ENCODE measurements at places on chromosomes 1 and 21. TPM values are rescaled to one million over a fixed set of nuclear protein-coding genes. Genes with fewer than 3 reads are reported as not detected.

ETV3L gene
- polyA plus RNA-seq = not detected

TMPRSS3 gene
- 5.6 TPM for polyA plus RNA-seq

DIO1 gene
- 0.58 TPM for polyA plus RNA-seq

TNFRSF1B gene
- polyA plus RNA-seq = 16.3 TPM

PCSK9 gene
- polyA plus RNA-seq = 3.0 TPM

NUP210L gene
- polyA plus RNA-seq = 0.03 TPM

WDR64 gene
- polyA plus RNA-seq = 0.03 TPM

VAV3 gene
- 18.3 TPM for polyA plus RNA-seq

AURKAIP1 gene
- polyA plus RNA-seq = 88.4 TPM

TRIM17 gene
- 1.3 TPM for polyA plus RNA-seq

LMOD1 gene
- 17.3 TPM for polyA plus RNA-seq

SUMO3 gene
- polyA plus RNA-seq = 94.4 TPM

S100A2 gene
- 0.67 TPM for polyA plus RNA-seq

LCE2C gene
- not detected for polyA plus RNA-seq

NLRP3 gene
- polyA plus RNA-seq = 0.78 TPM

KCNE2 gene
- 0.37 TPM for polyA plus RNA-seq

DMBX1 gene
- polyA plus RNA-seq = not detected

ADGRL4 gene
- polyA plus RNA-seq = 5.6 TPM

- H3K4me3 ChIP-seq = peak within 1 kb of the TSS; percentile 66
- DNase-seq = peak; percentile 52
- peaks cover 41% of the 10 kb centered on the region for H3K4me1 ChIP-seq
- H3K27me3 ChIP-seq = no peaks in the 10 kb centered on the region
- peaks cover 3% of the 10 kb centered on the region for H3K36me3 ChIP-seq
Observed at GRCh38 chr1:6260961-6261614, at the start of gene GPR153. Gene GPR153, minus strand, starts transcription at chr1:6261098. Its CDS starts 6,193 bp downstream, at chr1:6254905.

DNA sequence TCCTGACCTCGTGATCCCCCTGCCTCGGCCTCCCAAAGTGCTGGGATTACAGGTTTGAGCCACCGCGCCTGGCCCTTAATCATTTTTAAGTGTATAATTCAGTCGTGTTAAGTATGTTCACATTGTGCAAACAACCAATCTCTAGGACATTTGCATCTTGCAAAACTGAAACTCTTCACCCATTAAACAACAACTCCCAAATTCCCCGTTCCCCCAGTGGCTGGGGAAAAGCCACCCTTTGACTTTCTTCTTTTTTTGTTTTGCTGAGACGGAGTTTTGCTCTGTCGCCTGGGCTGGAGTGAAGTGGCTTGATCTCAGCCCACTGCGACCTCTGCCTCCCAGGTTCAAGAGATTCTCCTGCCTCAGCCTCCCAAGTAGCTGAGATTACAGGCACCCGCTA lies 6.5 kb upstream of the THEMIS2 start:
- no peaks in the 10 kb centered on the region for H3K27me3 ChIP-seq
- no peaks in the 10 kb centered on the region for H3K36me3 ChIP-seq
- no peak overlapping the region for H3K4me3 ChIP-seq

DNA sequence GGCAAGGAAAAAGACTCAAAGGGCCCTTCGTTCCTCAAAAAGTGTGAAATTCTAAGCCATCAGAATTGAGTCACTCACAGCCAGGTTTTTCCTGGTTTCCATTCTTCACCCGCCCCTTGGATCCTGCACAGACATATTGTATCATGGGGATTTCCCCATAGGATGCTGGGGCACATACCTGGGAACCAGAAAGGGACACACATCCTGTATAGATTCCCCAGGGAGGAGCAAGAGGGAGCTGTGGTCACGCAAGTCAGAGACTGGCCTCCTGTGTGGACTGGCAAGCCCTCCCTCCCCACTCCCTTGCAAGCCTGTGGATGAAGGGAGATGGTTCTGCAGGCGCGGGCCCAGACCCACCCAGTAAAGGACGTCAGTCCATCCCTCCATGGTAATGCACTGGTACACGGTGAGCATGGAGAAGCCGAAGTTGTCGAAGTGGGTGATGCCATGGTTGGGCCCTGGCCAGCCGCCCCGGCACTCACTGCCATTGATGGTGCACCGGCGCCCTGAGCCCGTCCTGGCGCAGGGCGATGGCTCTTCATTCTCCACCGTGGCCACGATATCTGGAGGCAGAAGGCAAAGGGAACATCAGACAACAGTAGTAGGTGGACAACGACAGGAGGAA lies 23.2 kb downstream of the CACNA1S start:
- H3K4me3 ChIP-seq = no peak overlapping the region
- DNase-seq = no peak
- H3K27me3 ChIP-seq = peaks cover 9% of the 10 kb centered on the region
- no peak overlapping the region for H3K27ac ChIP-seq
- H3K4me1 ChIP-seq = no peaks in the 10 kb centered on the region
- no peaks in the 10 kb centered on the region for H3K36me3 ChIP-seq

- H3K27me3 ChIP-seq = no peaks in the 10 kb centered on the region
- H3K4me3 ChIP-seq = no peak overlapping the region
- DNase-seq = no peak
- no peaks in the 10 kb centered on the region for H3K36me3 ChIP-seq
Observed at GRCh38 chr1:167526667-167527383, 8.5 kb upstream of the CD247 start.

GRCh38 chr1:40311692-40312091 lies 5.4 kb downstream of the COL9A2 start:
- H3K4me3 ChIP-seq = no peak overlapping the region
- H3K4me1 ChIP-seq = peaks cover 43% of the 10 kb centered on the region
- H3K36me3 ChIP-seq = no peaks in the 10 kb centered on the region
- no peak for DNase-seq

DNA sequence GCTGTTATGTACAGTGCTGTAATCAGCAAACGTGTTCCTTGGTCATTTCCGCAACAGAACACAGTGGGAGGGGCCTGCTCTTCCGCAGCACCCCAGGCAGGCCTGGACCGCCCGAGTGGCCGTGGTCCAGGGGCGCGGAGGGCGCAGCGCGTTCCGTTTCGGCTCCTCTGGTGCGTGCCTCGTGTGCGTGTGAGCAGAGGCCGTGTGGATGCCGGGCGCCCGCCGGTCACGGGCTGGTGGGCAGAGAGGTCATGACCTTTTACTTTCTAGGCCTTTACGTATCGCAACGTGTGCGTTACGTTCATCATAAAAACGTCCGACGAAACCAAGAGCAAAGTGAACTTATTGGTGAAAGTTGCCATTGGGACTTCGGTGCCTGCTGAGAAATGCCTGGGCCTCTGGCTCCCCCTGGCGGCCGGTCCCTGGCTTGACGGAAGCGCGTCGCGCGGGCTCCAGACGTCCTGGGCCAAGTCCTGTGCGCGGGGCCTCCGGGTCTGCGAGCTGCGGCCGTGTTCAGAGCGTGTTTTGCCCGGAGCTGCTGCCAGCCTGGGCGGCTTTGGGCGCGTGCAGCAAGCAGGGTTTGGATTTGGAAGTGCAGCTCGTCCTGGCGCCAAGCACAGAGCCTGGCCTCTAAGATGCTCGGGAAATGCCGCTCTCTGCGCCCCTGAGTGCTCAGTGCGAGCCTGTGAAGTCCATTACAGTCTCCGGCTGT lies 34.4 kb downstream of the COL18A1 start:
- no peaks in the 10 kb centered on the region for H3K27me3 ChIP-seq
- no peaks in the 10 kb centered on the region for H3K36me3 ChIP-seq
- peak overlapping the region; percentile 32 for H3K4me3 ChIP-seq
- peak; percentile 78 for DNase-seq
- H3K4me1 ChIP-seq = peaks cover 7% of the 10 kb centered on the region

GRCh38 chr21:42308161-42308913 lies 6.9 kb downstream of the TFF3 start:
- H3K27me3 ChIP-seq = no peaks in the 10 kb centered on the region
- peaks cover 39% of the 10 kb centered on the region for H3K4me1 ChIP-seq
- H3K27ac ChIP-seq = no peak overlapping the region
- DNase-seq = no peak
- no peaks in the 10 kb centered on the region for H3K36me3 ChIP-seq
- H3K4me3 ChIP-seq = no peak overlapping the region

DNA sequence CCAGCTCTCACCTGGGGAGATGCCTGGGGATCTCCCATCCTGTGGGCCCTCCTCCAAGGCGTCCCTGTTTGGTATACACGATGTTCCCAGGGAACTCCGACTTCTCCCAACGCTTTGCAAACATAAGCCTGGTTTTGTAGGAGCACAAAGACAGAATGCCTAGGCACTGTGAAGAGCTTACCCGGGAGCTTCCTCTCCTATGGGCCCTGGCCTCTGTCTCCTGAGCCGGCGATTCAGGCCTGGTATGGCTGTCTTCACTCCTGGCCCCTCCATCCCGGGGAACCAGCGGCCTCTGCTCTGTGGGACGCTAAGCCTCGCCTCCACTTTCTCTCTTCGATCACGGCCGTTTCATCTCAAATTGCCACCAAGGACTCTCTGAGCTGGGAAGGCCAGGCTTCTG lies 59.6 kb upstream of the ACTRT2 start:
- H3K4me3 ChIP-seq = no peak overlapping the region
- peaks cover 3% of the 10 kb centered on the region for H3K27me3 ChIP-seq

DNA sequence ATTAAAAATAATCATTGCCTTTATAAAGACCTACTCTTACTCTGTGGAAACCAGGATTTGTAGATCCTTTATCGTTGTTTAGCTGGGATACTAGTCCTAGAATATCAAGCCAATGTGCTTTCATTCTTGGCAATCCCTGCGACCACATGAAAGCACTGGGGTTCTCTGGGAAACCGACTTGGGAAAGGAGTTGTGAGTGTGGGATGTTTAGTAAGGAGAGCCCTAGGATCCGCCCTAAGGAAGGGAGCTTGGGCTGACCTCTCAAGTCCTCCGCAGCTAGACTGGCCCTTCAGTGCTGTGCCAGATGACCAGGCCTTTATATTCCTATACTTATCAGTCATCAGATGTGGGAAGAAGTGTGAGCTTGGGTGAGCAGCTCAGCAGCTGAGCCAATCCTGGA lies 5.2 kb upstream of the KRTAP19-8 start:
- no peak overlapping the region for H3K27ac ChIP-seq
- no peaks in the 10 kb centered on the region for H3K27me3 ChIP-seq
- no peaks in the 10 kb centered on the region for H3K36me3 ChIP-seq
- no peak for DNase-seq
- H3K4me1 ChIP-seq = no peaks in the 10 kb centered on the region
- H3K4me3 ChIP-seq = no peak overlapping the region

DNA sequence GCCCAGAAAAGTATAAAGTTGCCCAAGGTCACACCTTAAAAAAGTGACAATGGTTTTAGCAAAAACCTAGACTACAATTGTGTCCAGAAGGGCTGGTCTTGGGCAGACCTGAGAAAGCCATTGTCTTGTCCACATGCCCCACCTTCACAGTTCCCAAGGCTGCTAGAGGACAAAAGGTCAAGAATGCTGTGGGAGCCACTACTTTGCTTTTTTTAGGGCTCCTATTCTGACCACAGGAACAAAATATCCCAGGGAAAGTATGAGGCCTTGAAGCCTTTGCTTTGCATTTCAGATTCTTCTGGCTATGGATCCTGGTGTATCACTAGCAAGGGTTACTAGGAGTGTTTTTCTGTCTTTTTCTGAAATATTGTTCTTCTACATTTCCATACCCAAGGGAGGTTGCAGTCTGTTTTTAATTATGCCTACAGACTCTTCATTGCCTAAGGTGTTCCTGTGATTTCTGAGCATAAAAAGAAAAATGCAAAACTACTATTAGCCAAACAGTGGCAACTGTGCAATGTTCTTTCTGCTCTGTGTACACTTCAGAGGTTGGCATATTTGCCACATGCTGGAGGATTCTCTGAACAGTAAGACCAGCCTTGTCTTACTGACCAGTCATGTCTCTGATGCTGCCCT lies 10.7 kb downstream of the C1orf162 start:
- no peak overlapping the region for H3K27ac ChIP-seq
- H3K4me3 ChIP-seq = no peak overlapping the region
- DNase-seq = no peak
- H3K27me3 ChIP-seq = no peaks in the 10 kb centered on the region
- no peaks in the 10 kb centered on the region for H3K36me3 ChIP-seq
- no peaks in the 10 kb centered on the region for H3K4me1 ChIP-seq

DNA sequence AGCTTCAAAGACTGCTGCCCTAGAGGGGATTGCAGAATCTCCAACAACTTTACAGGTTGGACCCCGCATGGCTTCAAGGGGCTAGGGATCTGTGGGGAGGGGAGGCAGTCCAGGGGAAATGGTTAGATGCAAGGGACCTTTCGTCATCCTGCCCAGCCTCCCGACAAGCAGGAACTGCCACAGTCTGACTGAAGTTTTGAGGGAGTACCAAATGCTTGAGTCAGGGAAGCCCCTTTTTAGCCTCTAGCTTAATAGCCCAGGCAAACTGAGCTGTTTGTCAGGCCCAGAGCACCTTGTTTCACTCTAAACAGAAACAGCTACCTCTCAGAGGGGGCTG lies 1.1 kb downstream of the TOR3A start:
- H3K27ac ChIP-seq = no peak overlapping the region
- peaks cover 11% of the 10 kb centered on the region for H3K4me1 ChIP-seq
- DNase-seq = no peak
- peaks cover 24% of the 10 kb centered on the region for H3K36me3 ChIP-seq

DNA sequence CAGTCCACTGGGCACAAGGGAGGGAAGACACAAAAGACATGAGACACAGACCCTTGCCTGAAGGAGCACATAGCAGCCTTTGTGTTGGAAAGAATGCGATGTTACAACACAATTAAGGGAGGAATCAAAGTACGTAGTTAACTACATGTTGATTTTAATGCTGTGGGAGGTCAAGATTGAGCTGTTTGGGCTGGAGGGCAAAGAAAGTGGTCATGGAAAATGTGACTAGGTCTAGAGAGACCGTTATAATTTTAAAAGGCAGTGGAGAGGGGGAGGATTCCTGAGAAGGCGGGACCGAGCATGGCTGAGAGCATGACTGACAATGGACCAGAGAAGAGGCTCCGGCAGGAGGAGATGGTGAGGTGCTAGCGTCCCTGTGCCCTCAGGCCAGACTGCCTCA lies 111.8 kb upstream of the ATP1A1 start:
- H3K4me3 ChIP-seq = no peak overlapping the region
- H3K27ac ChIP-seq = no peak overlapping the region
- no peaks in the 10 kb centered on the region for H3K27me3 ChIP-seq
- no peaks in the 10 kb centered on the region for H3K36me3 ChIP-seq
- H3K4me1 ChIP-seq = peaks cover 26% of the 10 kb centered on the region

DNA sequence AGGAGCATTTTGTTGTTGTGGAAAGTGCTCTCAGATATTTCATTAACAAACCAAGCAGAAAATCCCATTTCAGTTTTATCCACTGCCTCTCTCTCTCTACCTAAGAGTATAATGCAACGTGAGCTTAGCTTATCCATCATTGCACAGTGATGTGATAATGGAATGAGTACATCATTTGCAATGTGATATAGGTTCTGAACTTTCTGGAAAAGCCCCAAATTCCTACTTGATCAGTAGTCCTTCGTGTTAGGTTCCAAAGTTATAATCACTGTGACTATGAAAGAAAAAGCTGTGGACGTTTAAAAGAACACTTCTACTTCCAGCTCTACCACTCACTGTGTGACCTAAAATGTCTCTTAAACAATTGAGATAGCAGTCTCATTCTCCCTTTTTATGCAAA lies 76.4 kb upstream of the PRMT6 start:
- DNase-seq = no peak
- H3K36me3 ChIP-seq = no peaks in the 10 kb centered on the region
- H3K4me3 ChIP-seq = no peak overlapping the region
- no peak overlapping the region for H3K27ac ChIP-seq

GRCh38 chr1:19045898-19046880 lies 89.7 kb upstream of the IFFO2 start:
- no peaks in the 10 kb centered on the region for H3K36me3 ChIP-seq
- DNase-seq = no peak
- H3K27ac ChIP-seq = no peak overlapping the region
- H3K4me1 ChIP-seq = no peaks in the 10 kb centered on the region
- peaks cover 14% of the 10 kb centered on the region for H3K27me3 ChIP-seq
- H3K4me3 ChIP-seq = no peak overlapping the region

- H3K36me3 ChIP-seq = no peaks in the 10 kb centered on the region
- H3K4me1 ChIP-seq = peaks cover 7% of the 10 kb centered on the region
- no peak overlapping the region for H3K4me3 ChIP-seq
- H3K27ac ChIP-seq = peak overlapping the region; percentile 1
- no peaks in the 10 kb centered on the region for H3K27me3 ChIP-seq
Observed at GRCh38 chr1:76666499-76666898, 200.8 kb upstream of the ST6GALNAC5 start.
